ENCODE measurements at places on chromosomes 12 and 14.

- no peak for DNase-seq
Measured at GRCh38 chr14:91142214-91142668, 28.4 kb downstream of the DGLUCY start.

GRCh38 chr14:106528717-106529116, 1002.3 kb downstream of the TMEM121 start:
- no peak for DNase-seq

DNA sequence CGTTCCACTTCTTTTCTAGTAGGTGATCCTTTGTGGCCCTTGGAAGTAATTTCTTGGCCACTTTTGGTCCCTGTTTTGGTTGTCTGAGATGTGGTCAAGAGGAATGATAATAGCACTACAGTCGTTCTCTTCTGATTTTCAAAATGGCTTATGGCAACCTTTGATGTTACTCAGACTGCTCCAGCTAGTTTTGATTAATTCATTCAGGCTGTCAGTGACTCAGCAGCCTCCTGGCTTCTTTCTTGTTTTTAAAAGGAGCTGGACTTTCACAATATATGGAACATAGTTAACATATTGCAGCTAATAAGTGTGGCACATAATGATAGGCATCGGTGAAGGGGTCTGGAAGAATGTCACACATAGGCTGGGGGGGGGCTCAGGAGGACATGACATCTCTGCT, 47.3 kb downstream of the WDR20 start:
- DNase-seq, result peak; percentile 80

DNA sequence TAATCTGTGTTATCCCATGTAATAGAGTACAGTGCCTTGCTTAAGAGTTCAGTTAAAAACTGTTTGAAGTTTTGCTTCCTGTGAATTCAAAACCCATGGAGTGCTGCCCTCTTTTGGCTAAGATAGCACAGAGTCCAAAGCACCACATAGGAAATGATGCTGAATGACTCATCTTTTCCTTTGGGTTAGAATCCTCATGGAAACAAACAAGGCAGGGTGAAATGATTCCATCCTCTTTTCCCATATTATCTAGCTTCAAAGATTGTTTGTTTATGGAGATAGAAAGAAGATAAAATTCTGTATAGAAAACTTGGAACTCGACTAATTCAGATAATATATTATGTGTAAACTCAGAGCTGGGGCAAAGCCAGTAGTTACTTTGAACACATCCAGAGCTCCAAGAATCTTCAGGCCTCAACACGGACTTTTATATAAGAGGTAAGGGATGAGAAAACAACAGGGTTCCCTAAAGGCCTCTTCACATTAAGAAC, 87.4 kb downstream of the OTOGL start:
- peak; percentile 62 for DNase-seq

GRCh38 chr14:93901813-93902212, 25.3 kb upstream of the FAM181A start:
- DNase-seq, result no peak

- DNase-seq, result no peak
Measured at GRCh38 chr12:43762596-43762995, 3.8 kb downstream of the IRAK4 start.
